ENCODE measurements at places on chromosomes 7 and 10.

- DNase-seq: no peak
Observed at GRCh38 chr10:50929670-50930069, 44.2 kb upstream of the A1CF start.

GRCh38 chr7:151586531-151587260 lies 67.0 kb upstream of the RHEB start:
- DNase-seq: no peak

DNA sequence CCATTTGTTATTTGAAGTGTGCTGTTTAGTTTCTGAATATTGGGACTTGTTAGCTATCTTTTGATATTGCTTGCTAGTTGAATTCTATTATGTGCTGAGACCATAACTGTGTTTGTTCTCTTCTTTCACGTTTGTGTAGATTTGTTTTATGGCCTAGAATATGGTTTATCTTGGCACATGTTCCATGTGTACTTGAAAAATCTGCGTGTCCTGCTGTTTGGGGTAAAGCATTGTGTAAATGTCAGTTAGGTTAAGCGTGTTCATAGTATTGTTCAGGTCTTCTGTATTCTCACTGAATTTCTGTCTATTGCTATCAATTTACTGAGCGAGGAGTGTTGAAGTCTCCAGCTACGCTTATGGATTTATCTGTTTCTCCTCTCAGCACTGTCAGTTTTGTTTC lies 19.4 kb downstream of the MMP21 start:
- DNase-seq: no peak

DNA sequence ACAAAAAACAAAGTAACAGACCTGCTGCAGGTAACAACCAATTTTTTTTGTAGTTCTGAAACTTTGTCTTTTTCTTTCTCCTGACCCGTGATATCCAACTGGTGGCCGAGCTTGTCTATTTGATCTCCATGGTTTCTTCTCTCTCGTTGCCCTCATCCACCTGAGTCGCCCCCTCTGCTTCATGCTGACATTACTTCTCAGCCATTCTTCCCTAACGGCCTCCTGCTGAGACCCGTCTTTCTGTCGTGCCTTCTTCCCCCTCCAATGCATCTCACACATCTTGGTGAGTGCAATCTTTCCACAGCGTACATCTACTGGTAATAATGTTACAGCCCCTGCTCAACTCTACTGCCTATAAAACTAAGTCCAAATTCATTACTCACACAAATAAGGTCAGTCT lies 352.9 kb downstream of the RNLS start:
- DNase-seq: no peak

DNA sequence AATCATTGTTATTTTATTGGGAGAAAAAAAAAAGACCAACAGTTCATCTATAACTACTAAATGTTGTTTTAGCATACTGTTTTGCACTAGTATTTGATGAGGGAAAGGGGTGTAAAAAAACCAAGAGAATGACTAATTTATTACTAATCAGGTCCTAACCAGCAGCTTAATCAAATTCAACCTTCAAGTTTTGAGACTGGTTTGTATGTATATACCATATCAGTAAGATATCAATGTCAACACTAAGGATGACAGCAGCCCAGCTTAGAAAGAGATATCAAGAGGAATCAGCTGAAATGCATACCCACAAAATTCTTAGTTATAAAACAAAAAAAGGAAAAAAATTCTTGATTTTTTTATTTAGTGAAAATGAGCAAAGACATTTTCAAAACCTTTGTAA lies 122.6 kb downstream of the KMT2C start:
- DNase-seq: no peak

- DNase-seq: no peak
Observed at GRCh38 chr7:17009007-17009719, 127.4 kb upstream of the AGR3 start.

- no peak for DNase-seq
Observed at GRCh38 chr7:4830176-4830575, 31.7 kb downstream of the PAPOLB start.

- DNase-seq: no peak
Observed at GRCh38 chr10:84469470-84469869, 141.1 kb downstream of the CCSER2 start.

DNA sequence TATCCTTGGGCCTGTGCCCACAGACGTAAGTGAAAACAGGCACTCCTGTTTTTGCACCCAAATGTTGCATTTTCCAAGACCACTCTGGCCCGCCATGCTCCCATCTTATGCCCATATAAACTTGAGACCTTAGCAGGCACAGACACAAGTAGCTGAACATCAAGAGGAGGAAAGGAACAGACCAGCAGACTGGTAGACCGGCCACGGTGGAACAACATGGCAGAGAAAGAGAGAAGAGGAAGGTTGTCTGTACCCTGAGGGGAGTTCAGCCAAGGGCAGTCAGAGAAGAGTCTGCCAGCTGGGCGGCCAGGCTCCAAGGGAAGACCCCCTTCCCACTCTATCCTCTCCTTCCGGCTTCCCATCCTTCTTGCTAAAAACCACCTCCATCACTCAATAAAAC lies 85.3 kb downstream of the GPR37 start:
- DNase-seq: no peak

DNA sequence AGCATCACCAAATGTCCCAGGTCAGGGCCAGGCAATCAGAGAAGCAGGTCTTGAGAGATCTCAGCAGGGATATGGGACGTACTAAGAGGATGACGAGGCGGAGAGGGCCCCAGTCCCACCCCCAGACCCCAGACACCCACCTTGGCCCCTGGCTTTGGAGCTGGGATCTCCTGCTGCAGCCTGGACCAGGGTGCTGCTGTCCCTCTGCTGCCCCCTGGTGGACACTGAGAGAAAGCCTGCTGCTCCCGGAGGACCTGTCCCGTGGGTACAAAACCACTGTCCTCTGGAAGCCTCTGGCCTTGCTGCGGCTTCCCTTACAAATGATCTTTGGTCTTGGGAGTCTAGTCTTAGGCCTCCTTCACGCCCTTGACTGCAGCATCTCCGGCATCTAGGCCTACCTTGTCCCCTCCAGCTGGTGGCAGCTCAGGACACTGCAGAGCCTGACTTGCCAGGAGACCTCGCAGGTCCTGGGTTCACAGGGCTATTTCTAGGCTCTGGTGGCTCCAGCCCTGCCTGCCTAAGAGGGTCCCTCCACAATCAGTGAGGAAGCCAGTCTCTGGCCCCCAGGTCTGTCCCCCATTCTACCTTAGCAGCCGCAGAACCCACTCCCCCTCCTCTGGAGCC lies 97.1 kb downstream of the RGS10 start:
- DNase-seq: peak; percentile 87

GRCh38 chr7:75966190-75966961 lies 28.0 kb downstream of the TMEM120A start:
- no peak for DNase-seq

DNA sequence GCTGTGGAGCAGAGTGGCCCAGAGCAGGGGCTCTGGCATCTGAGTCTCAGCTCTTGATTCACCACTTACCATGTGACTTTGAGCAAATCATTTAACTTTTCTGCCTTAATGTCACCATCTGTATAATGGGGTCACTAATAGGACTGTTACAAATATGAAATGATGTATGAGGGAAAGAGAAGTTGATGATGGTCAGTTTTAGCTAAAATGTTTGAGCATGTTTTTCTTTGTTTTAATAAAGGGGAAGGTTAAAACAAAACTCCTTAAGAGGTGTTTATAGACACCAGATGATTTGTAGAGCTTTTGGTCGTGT lies 81.0 kb downstream of the CCNY start:
- DNase-seq: no peak

GRCh38 chr7:45219130-45219529 lies 61.5 kb downstream of the RAMP3 start:
- no peak for DNase-seq

DNA sequence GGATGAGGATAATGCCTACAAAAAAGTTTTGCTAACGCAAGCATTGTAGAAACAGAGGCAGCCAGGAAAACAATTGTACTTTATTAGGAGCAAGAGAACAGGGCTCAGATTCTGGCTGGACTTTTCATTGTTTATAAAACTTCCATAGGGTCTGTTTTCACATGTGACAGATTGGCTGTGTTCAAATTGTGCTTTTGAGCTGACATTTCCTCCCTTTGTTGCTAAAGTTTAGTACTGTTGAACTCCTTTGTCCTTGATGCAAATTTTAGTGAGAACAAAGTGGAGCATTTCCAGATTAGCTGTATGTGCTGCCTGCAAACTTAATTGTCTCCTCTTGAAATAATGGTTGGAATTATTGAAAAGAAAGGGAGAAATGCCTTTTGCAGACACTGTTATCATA lies 221.0 kb upstream of the FZD1 start:
- DNase-seq: no peak

GRCh38 chr7:74452748-74453321 lies 871 bp upstream of the GTF2IRD1 start:
- DNase-seq: peak; percentile 41

DNA sequence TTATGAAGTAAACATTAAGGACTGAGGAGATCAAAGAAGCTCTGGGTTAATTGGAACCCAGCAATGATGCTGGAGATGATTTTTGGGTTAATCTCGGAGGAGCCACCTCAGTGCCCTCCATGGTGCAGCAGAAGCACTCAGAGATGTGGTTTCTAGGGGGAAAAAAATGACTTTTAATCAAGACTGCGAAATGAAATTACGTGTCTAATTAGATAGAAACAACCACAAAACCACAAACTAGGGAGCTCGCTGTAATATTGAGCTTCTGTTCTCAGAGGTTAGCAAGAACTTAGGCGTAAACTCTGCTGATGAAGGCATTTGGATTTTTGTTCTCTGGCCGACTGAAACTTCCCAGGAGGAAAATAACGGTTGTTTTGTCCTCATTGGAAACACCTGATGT lies 319.0 kb downstream of the GRID1 start:
- no peak for DNase-seq

- no peak for DNase-seq
Observed at GRCh38 chr10:114386452-114386851, 17.9 kb downstream of the AFAP1L2 start.

- DNase-seq: no peak
Observed at GRCh38 chr10:69093933-69094332, 6.0 kb downstream of the SRGN start.

GRCh38 chr10:31927565-31927883 lies 1.1 kb downstream of the ARHGAP12 start:
- no peak for DNase-seq

- DNase-seq: no peak
Observed at GRCh38 chr10:33559105-33559504, 224.6 kb upstream of the NRP1 start.

DNA sequence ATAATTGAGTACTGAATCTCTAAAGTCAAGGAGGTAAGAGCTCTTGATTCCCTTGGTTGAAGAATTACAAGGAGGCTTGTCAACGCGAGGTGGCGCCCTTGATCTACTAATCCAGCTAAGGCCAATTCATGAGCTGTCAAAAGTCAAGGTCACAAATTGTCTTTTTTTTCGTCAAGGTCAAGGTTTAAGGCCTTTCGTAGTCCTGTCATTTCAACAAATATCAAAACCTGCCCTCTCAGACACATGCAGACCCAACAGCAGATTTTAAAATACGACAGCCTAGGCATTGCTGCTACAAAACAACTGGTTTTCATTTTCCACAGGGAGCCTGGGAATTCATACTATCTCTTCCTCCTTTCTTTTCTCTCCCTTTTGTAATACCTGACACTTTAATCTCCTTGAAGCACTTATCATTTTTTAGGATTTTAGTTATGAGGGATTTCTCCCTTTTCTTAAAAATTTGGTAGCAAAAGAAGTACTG lies 3.6 kb downstream of the HOXA13 start:
- DNase-seq: peak; percentile 84

DNA sequence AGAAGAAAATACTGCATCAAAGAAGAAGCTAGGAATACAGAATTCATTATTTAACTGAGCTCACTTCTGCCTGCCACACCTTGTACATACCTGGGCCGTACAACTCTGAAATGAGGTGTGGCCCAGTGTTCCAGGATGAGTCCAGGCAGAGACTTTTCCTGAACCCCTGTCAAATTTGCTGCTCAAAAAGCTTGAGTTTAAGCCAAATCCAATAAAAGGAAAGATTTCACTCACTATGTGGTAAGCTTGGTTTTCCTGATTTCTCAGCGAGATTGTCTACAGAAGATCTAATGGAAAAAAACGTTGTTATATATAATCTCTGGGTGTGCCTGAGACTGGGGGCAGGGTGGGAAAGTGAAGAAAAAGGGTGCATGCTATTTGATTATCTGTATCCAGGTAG lies 72.1 kb upstream of the EGFR start:
- no peak for DNase-seq

DNA sequence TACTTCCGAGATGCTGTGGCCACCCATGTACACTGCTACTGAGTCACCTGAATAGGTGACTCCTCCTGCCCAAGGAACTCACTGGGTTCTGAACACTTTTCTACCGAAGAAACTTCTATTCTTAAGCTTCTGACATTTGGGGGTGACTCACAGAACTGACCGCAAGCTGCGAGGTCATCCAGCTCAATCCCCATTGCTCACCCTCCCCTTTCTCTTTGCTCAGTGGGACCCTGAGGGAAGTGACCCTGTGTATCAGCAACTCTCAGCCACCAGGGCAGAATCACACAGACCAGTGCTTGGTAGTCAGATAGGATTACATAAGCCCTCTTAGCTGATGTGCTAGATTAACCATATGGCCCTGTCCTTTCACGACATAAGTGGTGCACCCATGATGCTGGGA lies 46.3 kb downstream of the INSYN2A start:
- no peak for DNase-seq

GRCh38 chr10:131850383-131850870 lies 50.4 kb upstream of the PPP2R2D start:
- DNase-seq: peak; percentile 19

- no peak for DNase-seq
Observed at GRCh38 chr10:69345402-69345801, 67.1 kb downstream of the HK1 start.

GRCh38 chr7:107166736-107167426 lies 1.9 kb upstream of the HBP1 start:
- no peak for DNase-seq

DNA sequence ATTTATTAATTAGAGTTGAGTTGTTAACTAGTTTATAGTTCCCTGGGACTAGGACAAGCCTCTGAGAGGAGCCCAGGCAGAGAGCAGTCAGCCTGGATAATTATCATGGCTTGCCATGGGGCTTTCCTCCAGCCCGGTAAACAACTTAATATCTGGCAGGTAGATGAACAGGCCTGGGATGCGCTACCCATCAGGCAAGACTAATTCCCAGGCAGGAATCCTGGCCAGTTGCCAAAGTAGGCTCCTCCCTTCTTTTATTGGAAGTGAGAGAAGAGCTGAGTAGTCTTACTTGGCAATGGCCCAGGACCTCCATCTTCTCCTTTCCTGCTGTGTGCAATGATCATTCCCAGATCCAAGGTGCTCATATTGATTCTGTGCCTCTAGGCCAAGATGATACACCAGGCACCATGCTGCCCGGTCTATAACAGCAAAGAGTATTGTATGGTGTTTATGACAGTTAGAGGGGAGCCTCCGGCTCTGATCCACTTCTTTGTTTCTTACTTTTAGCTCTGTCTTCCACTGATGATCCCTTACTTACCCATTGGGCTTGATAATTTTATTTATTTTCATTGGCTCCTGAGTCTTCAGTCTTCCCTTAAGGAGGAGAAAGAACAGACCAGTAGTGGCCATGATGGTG lies 408.7 kb downstream of the REEP3 start:
- DNase-seq: no peak

GRCh38 chr10:116654816-116655215 lies 34.1 kb downstream of the PNLIPRP2 start:
- DNase-seq: no peak
